Ovary (tissue), 10 donors: ENCODE measurements at places on chromosomes 16 and 17.
A peak's percentile ranks its signal among the peaks of the same experiment; 100 is the strongest.

GRCh38 chr17:32701871-32702270 lies 175.1 kb downstream of the MYO1D start:
- no peak overlapping the region for H3K27ac ChIP-seq
- no peaks in the 10 kb centered on the region for H3K27me3 ChIP-seq
- no peaks in the 10 kb centered on the region for H3K4me1 ChIP-seq
- H3K4me3 ChIP-seq = no peak overlapping the region
- no peak for DNase-seq

DNA sequence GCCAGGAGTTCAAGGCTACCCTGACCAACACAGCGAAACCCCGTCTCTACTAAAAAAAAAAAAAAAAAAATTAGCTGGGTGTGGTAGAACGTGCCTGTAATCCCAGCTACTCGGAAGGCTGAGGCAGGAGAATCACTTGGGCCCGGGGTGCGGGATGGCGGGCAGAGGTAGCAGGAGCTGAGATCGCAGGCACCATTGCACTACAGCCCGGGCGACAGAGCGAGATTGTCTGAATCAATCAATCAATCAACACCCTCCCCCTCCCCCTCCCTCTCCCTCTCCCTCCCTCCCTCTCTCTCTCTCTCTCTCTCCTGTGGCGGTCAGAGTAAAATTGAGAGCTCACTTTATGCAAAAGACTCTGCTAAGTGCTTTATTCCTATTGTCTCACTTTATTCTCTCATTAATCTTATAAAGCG lies 1.2 kb downstream of the HSDL1 start:
- H3K36me3 ChIP-seq = no peaks in the 10 kb centered on the region
- no peak overlapping the region for H3K27ac ChIP-seq
- peak overlapping the region; percentile 70 for H3K4me3 ChIP-seq
- no peaks in the 10 kb centered on the region for H3K27me3 ChIP-seq
- peaks cover 5% of the 10 kb centered on the region for H3K4me1 ChIP-seq

DNA sequence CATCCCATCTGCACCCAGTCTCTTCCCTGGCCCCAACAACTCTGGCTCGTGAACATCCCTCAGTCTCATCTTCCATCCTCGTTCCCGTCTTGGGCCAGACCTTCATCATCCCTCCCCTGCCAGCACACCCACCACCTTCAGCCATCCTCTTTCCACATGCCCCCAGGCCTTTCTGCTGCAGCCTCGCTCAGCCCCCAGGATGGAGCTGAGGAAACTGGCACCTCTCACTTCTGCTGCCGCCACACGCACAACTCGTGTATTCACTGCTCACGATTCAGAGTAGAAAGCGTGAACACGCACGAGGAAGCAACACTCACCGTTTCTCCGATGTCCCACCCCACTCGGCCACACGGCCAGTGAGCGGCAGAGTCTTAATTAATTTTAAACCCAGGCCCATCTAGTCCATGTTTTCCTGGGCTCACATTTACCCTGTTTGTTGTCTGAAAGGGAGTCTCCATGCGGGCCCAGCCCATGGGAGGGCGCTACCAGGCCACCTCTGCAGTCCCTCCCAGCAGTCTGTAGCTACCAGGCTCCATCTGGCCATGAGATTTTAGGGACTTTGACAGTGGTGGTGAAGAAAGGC lies 12.5 kb downstream of the C16orf90 start:
- no peaks in the 10 kb centered on the region for H3K36me3 ChIP-seq
- no peak for DNase-seq
- no peak overlapping the region for H3K4me3 ChIP-seq
- H3K4me1 ChIP-seq = peaks cover 4% of the 10 kb centered on the region

- H3K27ac ChIP-seq = no peak overlapping the region
- peaks cover 10% of the 10 kb centered on the region for H3K4me1 ChIP-seq
- no peak for DNase-seq
- no peaks in the 10 kb centered on the region for H3K27me3 ChIP-seq
- H3K4me3 ChIP-seq = no peak overlapping the region
Observed at GRCh38 chr17:20203761-20204263, 194.7 kb downstream of the SPECC1 start.

DNA sequence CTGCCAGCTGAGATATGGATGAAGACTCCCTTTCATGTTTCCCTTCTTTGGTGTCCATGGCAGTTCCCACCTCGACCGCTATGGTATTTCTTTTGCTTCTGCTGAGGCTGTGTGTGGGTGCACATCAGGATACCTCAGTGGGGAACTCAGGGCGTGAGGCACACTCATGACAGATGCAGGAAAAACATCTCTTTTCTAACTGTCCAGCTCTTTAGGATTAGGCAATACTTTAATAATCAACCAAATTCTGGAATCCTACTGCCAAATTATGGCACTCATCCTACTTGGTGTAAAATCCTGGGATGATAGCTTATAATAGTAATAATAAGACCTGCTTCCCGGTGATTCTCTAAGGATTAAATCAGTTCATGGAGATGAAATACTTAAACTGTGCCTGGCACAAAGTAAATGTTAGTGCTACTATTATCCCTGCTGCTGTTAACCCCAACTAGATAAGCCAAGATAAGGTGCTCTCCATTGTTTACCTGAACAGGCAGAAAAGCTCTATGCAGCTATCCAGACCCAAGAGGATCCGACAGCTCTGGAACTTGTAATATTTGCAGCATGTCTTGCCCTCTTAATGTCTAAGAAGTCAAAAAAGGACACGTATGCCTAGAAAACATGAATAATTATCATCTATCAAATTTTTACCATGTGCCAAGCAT lies 543.3 kb downstream of the WWOX start:
- H3K4me3 ChIP-seq = no peak overlapping the region
- H3K27ac ChIP-seq = no peak overlapping the region
- no peaks in the 10 kb centered on the region for H3K4me1 ChIP-seq
- no peak for DNase-seq
- H3K36me3 ChIP-seq = no peaks in the 10 kb centered on the region
- no peaks in the 10 kb centered on the region for H3K27me3 ChIP-seq
